ENCODE measurements at places on chromosomes 3 and 15.

- DNase-seq = no peak
Observed at GRCh38 chr3:187823746-187824145, 78.5 kb upstream of the BCL6 start.

DNA sequence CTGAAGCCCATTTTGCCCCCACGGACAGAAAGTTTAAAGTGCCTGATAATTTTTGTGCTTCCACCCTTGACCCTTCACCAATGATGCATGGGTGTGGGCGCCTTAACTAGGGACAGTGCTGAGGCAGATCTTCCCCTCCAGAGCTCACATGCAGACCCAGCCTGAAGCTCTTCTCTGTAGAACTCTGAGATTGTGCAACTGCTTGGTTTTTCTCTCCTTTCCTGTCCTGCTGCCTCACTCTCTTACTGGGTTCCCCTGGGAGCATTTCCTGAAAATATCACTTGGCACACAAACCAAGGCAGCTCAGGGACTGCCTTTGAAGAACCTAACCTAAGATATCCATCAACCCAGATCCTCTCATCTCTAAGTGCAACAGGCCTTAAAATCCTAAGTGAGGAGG lies 220.3 kb upstream of the STT3B start:
- DNase-seq = no peak

GRCh38 chr3:148062590-148062989 lies 635.1 kb upstream of the AGTR1 start:
- DNase-seq = no peak

- DNase-seq = no peak
Observed at GRCh38 chr15:66948294-66948693, 117.1 kb upstream of the SMAD3 start.

DNA sequence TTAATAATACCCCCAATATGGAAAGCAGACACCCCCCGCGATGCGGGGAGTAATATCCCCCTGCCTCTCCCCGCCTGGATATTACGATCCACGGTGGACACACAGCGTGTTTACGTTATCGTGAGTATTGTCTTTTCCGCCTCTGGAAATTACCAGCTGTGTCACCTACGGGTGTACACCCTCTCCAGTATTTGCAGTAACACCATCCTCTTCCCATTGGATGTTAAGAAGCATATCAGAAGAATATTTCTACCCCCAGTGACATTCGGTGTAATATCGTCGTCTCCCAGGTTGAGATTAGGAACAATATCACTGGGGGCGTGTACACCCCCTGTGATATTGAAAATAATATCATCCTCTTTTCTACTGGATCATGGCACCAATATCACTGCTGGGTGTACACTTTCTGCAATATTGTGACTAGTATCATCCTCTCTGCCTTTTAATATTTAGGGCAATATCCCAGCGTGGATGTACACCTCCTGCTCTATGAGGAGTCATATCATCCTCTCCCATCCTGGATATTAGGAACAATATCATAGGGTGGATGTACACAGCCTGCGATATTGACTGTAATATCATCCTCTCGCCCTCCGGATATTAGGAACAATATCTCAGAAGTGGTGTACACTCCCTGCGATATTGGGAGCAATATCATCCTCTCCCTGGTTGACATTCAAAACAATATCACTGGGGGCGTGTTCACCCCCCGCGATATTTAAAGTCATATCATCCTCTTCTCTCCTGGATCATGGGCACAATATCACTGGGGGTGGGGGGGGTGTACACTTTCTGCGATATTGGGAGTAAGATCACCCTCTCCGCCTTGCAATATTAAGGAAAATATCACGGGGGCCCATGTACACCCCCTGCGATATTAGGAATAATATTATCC lies 20.3 kb upstream of the BMF start:
- DNase-seq = no peak

GRCh38 chr3:57150113-57150581 lies 15.0 kb downstream of the IL17RD start:
- DNase-seq = no peak

DNA sequence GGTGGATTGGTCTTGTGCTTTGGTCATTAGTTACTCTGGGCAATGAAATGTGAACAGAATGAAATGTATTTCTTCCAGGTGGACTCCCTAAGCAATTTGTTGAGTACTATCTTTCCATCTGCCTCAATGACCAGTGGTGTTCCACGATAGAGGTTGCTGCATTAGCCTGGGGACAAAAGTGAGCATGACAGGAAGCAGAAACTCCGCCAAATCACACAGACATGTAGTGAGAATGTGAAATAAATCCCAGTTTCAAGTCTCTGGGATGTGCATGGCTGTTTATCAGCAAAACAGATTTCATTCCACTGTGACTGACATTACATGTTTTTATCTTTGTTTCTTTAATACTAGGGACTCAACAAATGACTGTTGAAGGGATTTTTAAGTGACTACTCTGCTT lies 63.3 kb upstream of the DCBLD2 start:
- no peak for DNase-seq

GRCh38 chr3:159045279-159045885 lies 243.5 kb downstream of the MFSD1 start:
- no peak for DNase-seq

DNA sequence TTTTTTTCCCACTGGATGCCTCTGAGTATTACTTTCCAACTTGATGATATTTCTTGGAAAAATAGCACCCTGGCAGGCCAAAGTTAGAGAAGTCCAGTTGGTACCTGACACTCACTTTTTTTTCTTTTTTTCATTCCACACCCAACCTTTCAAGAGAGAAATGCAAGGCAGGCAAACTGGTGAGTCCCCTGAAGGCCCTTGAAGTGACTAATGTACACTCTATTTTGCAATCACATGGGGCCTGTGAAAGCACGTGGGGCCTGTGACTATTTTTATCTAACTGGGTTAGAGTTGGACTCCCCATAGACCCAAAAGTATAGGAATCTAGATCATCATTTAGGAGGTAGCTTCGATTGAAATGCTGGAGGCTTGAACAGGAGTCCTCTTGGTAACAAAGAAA lies 316.7 kb downstream of the CHL1 start:
- DNase-seq = no peak

DNA sequence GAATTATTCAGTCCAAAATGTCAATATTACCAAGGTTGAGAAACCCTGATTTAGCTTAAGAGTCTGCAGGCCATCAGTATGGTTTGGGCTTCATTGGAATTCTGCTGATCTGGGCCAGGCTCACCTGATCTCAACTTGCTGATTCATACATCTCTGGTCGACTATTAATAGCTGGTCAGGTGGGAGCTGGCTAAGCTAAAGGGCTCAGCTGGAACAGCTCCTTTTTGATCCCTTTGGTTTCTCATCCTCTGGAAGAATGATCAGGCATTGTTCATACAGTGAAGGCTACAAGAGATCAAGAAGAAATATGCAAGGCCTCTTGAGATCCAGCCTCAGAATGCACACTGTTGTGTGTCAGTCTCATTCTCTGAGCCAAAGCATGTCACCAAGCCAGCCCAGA lies 123.3 kb upstream of the MME start:
- DNase-seq = no peak
